Suppressor macrophage treated with lipopolysaccharide for 4 hours (primary cell): ENCODE measurements at places on chromosomes 4 and X.

- peak; percentile 18 for DNase-seq
Observed at GRCh38 chr4:101348367-101348827, 1.1 kb upstream of the PPP3CA start.

- DNase-seq: no peak
Observed at GRCh38 chr4:114085611-114086345, 106.3 kb upstream of the ARSJ start.

DNA sequence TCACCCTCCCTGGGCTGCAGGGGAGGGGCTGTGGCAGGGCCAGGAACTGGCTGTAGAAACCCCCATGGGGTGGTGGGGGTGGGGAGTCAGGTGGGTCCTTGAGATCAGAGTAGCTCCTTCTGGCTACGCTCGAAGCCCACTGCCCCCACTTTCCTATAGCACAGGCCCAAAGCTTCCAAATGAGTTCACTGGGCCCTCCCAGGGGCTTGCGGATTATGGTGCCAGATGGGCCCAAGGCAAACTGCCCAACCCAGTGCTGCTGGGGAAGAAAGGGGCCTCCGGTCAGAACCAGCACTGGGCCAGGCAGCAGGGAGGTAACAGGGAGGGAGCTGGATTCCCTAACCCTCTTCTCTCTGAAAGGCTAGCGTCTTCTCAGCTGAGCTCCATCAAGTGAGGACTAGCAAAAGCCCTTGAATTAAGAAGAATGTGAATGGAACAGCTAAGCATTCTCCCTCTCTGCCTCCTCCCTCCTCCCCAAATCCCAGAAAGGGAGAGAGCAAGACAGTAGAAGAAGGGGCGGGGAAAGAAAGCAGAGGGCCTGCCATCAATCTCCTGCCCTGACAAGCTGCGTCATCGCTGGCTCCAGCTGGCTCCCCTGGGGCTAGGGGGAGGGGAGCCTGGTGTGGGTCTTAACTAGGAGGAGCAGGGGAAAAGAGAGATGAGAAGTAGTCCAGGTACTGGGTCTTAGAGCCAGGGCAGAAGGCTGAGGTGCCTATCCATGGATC is 34.7 kb downstream of the FRMPD3 start:
- no peak for DNase-seq

GRCh38 chr4:16075061-16075460 is 8.8 kb downstream of the PROM1 start:
- DNase-seq: no peak

- DNase-seq: no peak
Observed at GRCh38 chr4:146379744-146380143, 142.0 kb downstream of the SLC10A7 start.

- no peak for DNase-seq
Observed at GRCh38 chr4:137794764-137795254, 262.5 kb upstream of the PCDH18 start.

- no peak for DNase-seq
Observed at GRCh38 chr4:179130122-179130714, 1688.0 kb upstream of the AGA start.

DNA sequence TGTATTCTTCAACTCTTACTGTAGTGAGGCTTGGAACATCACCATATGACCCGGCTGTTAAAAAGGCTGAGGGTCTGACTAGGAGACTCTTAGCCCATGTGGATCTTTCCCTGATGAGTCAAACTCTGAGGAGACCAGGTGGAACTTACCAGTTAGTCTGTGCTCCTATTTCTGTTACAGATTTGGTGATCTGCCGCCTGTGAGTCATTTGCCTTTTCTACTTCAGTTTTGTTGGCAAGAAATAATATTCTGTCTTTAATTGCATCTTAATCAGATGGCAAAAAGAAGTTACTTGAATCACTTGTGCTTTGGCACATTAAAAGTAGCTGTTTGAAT is 48.4 kb downstream of the MTM1 start:
- no peak for DNase-seq

DNA sequence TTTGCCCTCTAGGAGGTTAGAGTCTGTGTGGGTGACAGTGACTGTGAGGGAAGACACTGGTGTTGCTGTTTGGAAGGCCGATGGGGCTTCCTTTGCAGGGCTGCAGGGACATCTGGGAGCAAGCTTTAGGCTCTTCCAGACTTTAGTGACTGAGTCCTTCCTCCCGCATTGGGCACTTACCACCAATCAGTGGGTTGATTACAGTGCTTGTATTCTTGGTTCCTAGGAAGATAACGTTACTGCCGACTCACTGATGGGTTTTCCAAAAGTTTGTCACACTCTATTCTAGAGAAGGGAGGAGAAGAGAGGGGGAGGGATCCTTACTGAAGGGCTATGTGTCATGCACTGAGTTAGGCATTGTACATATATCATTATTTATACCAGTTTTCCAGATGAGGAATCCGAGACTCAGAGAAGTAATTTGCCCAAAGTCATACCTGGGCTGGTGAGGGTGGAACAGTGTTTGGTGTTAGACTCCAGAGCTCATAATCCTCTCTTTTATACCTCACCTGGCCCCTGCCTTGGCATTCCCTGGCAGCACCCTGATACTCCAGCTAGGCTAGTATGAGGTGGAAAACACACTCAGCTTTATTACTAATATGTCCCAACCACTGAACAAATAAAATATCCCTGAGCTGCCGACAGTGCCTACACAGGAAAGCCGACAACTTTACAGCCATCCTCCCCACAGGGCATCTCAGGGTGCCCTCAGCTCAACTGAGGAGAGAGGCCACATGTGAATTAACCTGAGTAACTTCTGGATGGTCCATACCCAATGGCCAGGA is 3.8 kb downstream of the CHST7 start:
- peak; percentile 64 for DNase-seq

- DNase-seq: no peak
Observed at GRCh38 chr4:173273941-173274340, 60.2 kb downstream of the HMGB2 start.

DNA sequence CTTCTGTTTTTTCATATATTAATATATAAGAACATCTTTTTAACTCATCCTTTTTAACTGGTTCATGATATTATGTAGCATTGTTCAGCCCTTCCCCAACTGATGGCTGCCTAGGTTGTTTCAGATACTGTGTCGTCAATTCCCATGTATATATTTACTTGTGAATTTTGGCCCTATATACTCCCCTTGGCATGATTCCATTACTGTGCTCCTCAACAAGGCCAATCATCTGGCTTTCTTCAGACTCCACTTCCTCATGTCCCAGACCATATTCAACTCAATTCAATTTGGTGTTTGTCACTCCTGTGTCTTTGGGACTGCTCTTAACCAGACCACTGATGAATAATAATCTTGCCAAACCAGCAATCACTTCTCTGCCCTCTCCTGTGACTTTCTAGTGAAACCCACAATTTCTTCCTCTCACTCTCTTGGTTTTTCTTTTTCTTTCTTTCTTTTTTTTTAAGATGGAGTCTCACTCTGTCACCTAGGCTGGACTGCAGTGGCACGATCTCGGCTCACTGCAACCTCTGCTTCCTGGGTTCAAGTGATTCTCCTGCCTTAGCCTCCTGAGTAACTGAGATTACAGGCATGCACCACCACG is 2.7 kb upstream of the WDR45 start:
- no peak for DNase-seq

DNA sequence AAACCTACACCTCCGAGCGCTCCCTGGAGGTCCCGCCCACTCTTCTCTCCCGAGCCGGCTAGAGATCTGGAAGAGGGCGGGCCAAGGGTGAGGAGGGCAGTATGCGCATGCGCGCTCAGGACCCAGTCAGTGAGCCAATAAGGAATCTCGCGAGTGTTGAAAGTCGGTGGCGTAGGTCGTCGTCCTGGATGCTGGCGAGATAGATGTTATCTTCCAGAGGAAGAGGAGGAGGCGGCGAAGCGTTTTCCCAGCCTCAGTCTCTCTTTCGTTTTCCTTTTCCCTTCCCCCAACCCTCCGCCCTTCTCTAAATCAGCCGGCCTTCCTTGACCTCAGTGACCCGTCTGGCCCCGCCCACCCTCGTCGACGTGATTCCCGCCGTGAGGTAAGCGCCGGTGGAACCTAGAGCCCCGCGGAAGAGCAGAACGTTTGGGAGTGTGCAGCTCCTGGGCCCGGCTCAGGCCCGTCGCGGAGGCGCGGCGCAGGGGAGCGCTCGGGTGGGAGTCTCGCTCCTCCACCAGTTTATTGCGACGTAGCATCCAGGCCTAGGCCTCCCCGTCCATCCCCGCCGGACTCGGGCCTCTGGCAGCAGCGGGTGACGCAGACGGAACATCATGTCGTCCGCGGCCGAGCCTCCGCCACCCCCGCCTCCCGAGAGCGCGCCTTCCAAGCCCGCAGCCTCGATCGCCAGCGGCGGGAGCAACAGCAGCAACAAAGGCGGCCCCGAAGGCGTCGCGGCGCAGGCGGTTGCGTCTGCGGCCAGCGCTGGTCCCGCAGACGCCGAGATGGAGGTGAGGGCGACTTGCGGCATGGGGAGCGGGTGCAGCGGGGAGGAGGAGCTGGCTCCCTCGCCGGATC is at the start of gene SMARCA5:
SMARCA5 (plus strand) TSS at position 389 of the 855 bp plus-strand sequence; CDS start at position 612, 223 bp downstream.
- DNase-seq: peak; percentile 100

GRCh38 chr4:86223472-86223871 is 136.4 kb downstream of the MAPK10 start:
- peak; percentile 0 for DNase-seq

- peak; percentile 68 for DNase-seq
Observed at GRCh38 chrX:1507511-1508463, 29.2 kb downstream of the P2RY8 start.

DNA sequence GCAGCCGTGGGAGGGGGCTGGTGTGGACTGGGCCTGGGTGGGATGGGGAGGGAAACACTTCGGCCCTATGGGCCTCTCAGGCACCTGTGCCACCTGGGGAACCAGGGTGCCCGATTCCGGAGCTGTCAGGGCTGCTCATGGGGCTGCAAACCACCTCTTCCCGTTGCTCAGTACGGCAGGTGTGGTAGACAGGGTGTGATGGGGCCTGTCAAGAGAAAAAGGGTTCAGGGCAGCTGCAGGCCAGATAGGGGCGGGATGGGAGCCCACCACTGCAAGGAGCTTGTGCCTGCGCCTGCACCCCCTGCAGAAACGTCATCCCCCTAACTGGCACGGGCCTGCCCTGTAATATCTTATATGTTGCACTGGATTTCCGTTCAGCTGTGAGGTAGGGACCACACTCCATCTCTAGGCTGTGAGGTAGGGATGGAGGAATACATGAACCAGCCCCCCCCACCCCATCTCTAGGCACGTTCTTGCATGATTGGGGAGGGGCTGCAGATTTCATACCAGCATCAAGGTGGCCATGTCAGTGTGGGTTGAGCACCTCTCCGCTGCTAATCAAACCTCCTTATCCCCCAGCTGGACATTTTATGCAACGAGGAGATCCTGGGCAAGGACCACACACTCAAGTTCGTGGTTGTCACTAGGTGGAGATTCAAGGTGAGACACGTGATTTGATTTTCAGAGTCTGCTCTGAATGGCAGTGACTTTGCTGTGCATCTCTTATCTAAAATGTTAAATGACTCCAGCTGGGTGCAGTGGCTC is 59.0 kb downstream of the PCGF3 start:
- no peak for DNase-seq

DNA sequence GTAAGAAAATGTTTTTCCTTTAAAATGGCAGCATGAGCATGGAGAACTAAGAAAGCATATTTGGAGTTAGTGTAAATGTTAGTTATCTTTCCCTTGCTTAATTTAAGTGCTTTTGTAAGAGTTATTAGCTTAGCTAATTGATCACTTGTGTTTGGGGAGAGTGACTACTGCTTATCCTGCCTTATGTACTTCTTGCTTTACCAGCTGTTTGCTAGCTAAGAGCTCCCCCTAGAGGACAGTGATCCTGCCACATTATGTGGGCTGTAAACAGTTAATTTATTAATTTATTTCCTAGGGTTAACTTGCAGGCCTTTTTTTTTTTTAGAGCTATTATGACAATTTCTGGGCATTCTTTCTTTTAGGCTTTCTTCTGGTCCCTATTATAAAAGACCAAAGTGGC is 435.8 kb downstream of the MAGEB5 start:
- no peak for DNase-seq

- DNase-seq: no peak
Observed at GRCh38 chr4:13542577-13543031, 1.7 kb downstream of the NKX3-2 start.

- DNase-seq: peak; percentile 61
Observed at GRCh38 chr4:56990109-56990905, 11.6 kb downstream of the POLR2B start.

DNA sequence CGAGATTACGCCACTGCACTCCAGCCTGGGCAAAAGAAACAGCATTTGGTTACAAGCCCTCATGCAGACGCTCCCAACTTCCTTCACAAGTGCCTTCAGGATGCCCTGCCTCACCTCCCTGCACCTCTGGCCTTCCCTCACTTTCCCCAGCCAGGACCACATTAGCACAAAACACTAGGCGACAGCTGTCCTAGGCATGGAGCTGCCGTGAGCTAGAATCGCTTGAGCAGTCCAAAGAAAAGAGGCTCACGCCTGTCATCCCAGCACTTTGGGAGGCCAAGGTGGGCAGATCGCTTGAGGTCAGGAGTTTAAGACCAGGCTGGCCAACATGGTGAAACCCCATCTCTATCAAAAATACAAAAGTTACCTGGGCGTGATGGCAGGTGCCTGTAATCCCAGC is 15.8 kb downstream of the RNF212 start:
- DNase-seq: no peak

DNA sequence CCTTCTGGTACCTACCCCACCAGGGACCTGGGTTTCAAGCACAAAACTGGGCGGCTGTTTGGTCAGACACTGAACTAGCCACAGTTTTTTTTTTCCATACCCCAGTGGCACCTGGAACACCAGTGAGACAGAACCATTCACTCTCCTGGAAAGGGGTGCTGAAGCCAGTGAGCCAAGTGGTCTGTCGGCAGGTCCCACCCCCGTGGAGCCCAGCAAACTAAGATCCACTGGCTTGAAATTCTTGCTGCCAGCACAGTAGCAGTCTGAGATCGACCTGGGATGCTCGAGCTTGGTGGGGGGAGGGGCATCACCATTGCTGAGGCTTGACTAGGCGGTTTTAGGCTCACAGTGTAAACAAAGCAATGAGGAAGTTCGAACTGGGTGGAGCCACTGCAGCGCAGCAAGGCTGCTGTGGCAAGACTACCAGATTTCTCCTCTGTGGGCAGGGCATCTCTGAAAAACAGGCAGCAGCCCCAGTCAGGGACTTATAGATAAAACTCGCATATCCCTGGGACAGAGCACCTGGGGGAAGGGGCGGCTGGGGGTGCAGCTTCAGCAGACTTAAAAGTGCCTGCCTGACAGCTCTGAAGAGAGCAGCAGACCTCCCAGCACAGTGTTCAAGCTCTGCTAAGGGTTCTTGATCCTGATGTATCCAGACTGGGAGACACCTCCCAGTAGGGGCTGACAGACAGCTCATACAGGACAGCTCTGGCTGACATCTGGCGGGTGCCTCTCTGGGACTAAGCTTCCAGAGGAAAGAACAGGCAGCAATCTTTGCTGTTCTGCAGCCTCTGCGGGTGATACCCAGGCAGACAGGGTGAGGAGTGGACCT is 223.0 kb downstream of the COX18 start:
- no peak for DNase-seq

GRCh38 chr4:54780149-54780495 is 122.4 kb downstream of the KIT start:
- peak; percentile 28 for DNase-seq
